ENCODE measurements at places on chromosomes 2 and 18.

- DNase-seq: no peak
Measured at GRCh38 chr2:179800776-179801175, 60.6 kb downstream of the ZNF385B start.

DNA sequence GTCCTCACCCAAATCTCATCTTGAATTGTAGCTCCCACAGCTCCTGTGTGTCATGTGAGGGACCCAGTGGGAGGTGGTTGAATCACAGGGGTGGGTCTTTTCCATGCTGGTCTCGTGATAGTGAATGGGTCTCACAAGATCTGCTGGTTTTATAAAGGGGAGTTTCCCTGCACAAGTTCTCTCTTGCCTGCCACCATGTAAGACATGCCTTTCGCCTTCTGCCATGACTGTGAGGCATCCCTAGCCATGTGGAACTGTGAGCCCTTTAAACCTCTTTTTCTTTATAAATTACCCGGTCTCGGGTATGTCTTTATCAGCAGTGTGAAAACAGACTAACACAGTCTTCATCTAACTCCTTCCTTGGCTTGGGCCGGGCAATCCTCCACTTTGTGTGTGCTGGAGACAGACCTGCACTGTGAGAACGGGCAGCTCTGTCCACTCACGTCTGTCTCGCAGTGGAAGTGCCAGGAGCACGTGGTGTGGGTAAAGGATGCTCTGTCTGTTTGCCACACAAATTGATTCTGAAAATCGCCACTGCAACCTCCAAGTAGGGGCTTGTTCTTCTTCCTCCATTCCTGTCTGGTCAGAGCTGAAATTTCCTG, 47.6 kb upstream of the OTOS start:
- no peak for DNase-seq

DNA sequence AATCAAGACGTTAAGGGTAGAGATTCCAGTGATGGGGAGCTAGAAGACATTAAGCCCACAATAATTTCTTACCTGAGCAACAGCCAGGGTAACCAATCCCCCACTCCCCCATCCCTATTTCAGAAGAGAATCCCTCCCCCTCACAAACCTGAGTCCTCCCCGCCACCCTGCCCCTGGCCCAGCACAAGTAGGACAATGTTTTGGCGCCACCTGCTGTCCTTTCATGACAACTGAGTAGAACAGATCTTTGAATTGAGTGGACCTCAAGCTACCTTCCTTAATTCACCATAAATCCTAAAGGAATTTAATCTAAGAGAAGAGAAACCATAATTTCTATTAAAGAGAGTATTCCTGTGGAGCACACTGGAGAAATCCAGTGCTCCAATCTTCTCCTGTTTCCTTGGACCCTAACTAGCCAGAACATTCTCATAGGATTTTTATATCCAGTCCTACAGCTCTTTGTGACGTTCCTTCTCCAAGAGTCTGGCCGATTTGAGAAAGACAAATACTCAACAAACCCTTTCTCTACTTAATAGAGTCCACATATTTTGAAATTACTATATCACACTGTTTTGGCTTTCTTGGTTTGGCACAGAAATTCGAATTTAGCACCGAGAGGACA, 41.1 kb downstream of the NHEJ1 start:
- no peak for DNase-seq

DNA sequence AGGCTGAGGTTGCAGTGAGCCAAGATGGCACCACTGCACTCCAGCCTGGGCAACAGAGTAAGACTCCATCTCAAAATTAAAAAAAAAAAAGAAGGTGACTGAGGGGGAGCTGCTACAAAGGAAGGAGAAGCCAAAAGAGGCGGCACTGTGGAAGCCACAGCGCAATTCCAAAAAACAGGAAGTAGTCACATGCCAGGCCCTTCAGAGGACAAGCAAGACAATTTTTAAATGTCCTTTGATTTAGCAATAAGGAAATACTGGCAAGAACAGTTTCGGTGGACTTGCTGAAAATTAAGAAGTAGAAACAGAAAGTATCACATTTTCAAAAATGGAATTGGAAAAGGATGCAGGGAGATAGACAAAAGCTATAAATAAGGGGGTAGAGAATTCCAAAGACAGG, 122.8 kb downstream of the OSBPL1A start:
- no peak for DNase-seq

DNA sequence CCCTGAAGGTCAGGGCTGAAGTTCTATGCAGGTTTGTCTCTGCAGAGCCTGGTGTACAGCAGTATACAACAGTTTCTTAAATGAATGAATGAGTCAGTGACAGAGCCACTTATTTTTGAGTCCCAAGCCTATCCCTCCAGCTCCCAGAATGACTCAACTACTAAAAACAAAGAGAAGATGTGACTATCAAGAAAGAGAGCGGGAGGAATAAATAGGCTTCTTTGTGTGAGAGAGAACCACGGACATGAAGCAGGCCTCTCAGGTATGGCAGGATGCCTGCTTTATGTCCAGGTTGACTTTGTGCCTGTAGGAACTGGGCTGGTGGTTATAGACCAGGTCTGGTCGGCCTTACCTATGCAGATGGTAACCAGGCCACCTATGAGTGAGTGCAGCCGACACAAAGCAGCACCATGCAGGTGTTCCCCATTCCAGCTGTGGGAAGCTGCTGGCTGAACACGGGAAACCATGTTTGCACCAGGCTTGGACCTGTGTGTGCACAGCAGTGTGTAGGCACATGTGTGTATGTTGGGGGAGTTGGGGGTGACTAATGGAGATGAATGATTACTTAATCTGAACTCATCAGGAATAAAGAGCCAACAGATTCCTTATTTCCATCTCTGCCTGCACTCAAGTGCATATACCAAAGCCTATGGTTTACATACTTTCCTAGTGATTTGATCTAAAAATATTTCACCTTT, 171.0 kb downstream of the OSR1 start:
- no peak for DNase-seq

DNA sequence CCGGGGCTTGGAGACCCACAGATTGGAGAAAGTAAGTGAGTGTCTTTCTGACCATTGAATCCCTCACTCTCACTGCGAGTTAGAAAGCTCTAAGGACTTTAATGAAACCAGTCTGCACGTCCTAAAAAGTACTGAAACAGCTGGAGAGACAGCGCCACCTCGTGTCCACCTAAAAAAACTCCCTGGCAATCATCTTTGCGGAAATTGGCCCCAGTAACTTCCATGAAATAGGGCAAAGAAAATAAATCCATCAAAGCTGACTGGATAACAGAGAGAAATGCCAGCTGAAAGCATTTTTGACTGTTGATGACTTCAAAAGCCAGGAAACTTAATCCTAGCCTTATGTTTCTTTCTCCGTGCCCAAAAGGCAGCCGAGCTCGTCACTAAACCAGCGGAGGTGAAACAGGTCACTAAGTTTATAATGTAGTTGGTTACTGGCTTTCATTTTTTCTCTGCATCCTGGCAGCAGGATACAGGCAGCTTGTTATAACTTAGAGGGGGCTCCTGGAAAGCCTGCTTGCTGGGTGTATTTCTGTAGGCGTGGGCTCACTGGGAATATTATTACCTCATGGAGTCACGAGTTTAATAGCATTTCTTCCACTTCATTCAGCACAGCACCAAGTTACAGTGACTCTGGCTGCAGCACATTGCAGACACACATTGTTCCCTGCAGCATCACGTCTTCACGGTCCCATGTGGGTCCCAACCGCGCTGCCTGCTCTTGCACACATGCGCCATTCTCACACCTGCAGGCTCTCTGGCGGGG, 266.5 kb downstream of the HRH4 start:
- peak; percentile 83 for DNase-seq

Measured in NCI-H1417 treated with DMSO at 0.1 percent for 48 hours (cell line).